Daoy (cell line): ENCODE measurements at places on chromosomes 2 and 18.
A peak's percentile ranks its signal among the peaks of the same experiment; 100 is the strongest.

- DNase-seq, result no peak
Measured at GRCh38 chr18:13485182-13485581, 241.2 kb downstream of the FAM210A start.

DNA sequence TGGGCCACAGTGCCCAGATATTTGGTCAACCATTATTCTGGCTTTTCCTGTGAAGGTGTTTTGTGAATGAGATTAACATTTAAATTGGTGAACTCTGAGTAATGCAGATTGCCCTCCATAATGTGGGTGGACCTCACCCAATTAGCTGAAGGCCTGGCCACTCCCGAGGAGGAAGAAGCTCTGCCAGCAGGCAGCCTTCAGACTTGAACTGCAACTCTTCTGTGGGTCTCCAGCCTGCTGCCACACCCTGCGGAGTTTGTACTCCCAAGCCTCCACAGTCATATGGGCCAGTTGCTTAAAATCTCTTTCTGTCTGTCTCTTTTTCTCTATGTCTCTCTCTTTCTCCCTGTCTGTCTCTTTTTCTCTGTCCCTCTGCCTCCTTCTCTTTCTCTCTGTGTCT lies 262.7 kb downstream of the MYCN start:
- no peak for DNase-seq

- no peak for DNase-seq
Measured at GRCh38 chr2:29765721-29766120, 155.7 kb downstream of the ALK start.

GRCh38 chr18:10797896-10798295 lies 272.1 kb downstream of the NAPG start:
- no peak for DNase-seq

GRCh38 chr2:200787351-200788120 lies 24.2 kb upstream of the BZW1 start:
- peak; percentile 92 for DNase-seq

- no peak for DNase-seq
Measured at GRCh38 chr18:21664069-21664468, 40.5 kb downstream of the ABHD3 start.

DNA sequence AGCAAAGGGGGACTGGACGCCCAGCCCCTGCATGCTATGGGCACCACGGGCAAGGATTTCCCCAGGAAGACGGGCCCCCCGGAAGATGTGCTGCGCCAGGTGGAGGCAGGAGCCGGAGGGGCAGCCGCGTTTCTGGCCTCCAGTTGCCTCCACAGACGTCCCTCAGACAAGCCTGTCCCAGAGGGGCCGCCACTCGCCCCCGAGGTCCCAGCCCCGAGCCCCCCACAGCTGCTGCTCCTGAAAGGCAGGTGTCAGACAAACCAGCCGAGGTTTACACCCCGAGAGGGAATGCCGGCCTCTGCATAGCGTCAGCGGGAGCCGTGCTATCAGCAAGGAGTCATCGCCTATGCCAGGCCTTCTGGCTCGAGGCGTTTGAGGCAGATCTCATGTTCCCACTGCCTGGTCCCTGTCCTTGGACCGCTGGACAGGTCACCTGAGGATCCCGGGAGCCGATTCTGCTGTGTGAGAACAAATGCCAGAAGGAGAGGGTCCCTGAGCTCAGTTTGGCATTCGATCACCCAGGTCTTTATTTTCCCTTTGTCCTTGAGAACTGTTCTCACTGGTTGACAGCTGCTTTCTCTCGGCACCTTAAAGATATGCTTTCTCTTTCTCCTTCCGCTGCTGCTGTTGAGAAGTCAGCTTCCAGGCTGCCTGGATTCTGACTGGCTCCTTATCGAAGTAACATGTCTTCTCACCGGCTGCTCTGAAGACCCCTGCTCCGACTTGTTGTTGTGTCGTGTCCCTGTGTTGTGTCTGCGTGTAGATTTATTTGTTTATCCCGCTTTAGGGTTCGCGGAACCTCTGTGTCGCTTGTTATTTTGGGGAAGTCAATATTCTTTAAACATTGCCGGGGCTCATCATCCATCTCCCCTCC lies 20.6 kb downstream of the CROCC2 start:
- no peak for DNase-seq

GRCh38 chr2:27251766-27252165 lies 11.1 kb downstream of the SLC30A3 start:
- DNase-seq, result no peak

DNA sequence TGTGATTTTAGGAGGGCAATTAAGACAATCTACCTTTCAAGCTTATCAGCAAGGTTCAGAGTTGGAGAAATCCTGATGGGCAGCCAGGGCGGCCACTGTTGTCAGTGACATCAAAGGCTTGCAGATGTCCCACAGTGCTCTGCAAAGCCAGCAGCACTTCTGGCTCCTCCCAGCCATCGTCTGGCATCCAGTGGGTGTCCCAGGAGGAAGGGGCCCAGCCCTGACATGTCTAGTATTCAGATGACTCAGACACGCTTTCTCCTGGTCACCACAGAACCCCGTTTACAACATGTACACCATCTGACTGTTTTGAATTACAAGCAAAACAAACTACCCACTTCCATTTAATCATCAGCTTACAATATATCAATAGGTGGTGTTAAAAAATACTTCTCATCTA lies 61.4 kb downstream of the CYRIA start:
- no peak for DNase-seq

DNA sequence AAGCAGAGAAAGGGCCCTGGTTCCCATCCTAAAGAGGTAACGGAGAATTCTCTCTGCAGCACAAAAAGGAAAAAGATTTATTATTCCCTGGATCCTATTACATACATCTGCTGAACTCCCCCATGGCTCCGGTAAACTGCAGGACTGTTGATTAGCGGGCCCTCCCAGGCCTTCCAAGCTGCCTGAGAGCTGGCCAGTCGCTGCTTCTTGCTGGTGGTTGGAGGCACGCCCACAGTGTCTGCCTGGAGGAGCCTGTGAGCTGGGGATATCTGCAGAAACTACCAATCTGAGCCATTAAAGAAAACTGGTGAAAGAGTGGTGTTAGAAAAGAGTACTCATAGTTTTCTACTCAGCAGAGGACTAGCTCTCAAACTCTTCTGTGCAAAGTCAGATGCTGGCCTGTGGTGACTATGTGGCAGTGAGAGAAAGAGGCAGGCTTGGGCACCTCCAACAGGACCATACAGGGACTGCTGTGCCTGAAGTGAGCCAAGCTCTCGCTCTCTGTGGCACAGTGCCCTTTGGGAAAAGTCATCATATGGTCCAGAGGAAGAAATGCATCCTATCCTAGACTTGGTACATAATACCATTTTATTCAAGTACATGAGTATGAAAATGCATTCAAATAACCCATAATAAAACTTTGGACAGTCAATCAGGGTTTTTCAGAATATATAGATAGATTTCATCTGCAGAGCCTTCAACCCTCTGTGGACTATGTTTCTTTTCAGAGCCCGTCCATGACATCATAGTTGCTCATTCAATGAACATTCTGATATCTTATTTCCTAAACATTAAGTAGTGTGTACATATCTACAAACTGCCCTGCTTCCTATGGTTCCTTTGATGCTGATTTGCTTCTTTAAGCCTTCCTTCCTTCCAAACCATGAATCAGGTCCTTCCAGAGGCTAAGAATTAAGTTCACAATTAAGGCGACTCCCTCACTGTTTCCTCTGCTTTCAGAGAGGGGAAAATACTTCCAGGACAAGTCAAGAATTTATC lies 242.0 kb upstream of the LYPD1 start:
- DNase-seq, result no peak

DNA sequence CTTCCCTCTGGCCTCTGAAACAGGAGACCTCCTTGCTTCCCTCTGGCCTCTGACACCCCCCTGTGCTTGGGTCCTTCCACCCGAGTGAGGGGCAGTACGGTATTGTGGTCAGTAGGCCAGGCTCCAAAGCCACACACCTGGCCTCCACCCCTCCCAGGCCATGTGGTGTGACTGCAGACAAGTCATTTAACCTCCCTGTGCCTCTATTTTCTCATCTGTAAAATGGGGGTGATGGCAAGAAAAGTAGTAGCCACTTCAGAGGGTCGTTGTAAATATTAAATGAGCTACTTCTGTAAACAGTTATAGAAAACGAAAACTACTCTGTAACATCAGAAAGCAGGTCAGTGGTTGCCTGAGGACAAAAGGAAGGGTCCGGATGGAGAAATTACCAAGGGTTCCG lies 74.2 kb downstream of the SMAD7 start:
- no peak for DNase-seq

GRCh38 chr2:37713258-37713700 lies 41.8 kb upstream of the CDC42EP3 start:
- peak; percentile 88 for DNase-seq

DNA sequence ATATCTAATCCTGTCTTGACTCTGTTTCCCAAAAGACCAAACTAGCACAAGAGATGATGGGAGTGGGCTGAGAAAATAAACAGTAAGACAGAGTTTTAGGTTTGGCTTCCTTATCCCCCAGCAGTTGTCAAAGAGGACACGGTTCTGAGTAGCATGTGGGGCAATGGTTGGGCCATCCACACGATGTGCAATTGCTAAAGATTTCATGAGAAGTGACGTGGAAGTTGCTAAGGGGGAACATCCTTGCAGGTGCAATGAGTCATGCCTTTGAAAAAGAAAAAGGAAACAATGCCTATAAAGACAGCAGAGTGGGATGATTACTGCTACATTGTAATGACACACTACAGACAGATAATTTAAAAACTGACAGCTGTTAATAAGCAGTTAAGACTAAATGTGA lies 1395.8 kb downstream of the LRP1B start:
- DNase-seq, result no peak

DNA sequence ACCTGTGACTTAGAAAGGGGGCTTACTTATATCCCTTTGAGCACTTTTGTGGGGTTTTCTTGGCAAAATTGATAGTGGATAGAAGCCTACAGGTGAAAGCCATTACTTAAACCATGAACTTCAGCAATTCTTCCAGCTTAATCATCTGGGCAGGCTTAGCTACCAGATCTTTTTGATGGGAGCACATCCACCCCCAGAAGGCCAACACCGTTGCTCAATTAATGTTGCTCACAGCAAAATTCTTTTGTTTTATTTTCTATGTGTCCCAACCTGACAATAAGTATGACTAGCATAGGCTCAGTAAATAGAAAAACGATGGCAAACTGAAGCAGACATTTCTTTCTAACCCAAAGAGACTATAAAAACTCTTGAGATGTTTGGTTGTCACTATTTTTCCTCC lies 269.4 kb upstream of the TCF4 start:
- no peak for DNase-seq

GRCh38 chr2:159737292-159737916 lies 25.1 kb downstream of the MARCHF7 start:
- no peak for DNase-seq

DNA sequence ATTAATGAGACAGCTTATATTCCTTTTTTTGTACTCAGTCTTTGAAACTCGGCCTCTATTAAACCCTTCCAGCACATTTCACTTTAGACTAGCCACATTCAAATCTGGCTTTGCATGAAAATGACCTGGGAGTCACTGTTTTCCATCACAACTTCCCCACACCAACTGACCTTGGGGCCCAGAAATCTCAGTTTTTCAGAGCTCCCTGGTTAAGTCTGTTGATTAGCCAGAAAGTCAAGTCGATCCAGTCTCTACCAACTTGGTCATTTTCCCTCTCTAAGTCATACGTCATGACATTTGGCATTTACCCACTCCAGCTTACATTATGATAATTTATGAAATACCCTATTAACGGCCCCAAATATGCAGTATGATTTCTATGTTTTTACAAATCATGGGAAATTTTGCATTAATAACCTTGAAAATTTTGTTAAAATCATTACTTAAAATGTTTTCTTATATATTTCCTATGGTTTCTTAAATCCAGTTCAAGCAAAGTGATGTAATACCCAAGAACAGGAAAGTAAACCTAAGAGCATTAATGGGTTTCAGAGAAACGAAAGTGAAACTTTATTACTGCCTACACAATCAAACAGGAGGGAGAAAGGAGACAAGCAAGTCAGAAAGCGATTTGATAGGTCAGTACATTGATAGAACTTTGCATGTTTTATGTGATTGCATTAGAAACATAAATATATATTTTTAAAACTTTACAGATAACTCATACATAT lies 77.1 kb downstream of the SPATS2L start:
- peak; percentile 49 for DNase-seq

DNA sequence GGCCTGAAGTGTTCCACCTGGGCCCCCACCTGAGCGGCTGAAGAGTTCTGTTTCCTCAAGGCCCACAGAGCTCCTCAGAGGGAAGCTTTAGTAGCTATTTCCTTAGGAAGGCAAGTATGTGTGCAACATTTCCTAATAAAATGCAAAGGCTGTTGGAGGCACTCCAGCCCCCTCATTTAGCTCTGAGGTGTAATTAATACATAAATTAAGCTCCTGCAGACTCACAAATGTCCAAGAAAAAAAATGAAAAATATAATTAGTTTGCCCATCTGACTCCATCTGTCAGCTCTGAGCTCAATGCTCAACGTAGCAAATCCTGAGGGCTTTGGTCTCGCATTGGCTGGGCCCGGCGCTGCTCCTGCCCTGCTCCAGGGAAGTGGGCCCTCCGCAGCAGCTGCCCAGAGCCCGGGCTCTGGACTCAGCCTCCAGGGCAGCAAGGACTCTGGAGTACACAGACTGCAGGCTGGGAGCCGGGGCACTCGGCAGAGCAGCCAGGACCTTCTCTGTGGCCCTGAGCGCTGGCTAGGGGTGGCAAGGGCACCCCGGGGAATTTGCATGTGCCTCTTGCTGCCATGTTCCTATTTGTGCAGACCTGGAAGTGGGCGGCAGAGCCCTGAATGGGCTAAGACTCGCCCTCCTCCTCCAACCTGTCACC lies 23.4 kb upstream of the C1QL2 start:
- no peak for DNase-seq

DNA sequence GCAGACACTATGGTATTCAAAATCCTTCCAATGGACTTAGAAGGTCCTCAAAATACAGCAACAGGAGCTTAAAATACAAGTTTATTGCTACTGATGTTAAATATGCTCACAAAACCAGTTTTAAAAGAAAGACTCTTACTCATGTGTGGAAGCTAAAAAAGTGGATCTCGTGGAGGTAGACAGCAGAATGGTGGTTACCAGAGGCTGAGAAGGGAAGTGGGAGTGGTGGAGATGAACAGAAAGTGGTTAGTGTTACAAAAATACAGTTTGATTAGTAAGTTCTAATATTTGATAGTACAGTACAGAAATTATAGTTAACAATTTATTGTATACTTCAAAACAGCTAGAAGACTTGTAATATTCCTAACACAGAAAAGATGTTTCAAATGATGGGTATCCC lies 12.1 kb downstream of the ADAM17 start:
- DNase-seq, result no peak

GRCh38 chr2:38115216-38116032 lies 39.5 kb upstream of the CYP1B1 start:
- peak; percentile 86 for DNase-seq

- no peak for DNase-seq
Measured at GRCh38 chr2:25512707-25513106, 160.7 kb downstream of the DTNB start.

DNA sequence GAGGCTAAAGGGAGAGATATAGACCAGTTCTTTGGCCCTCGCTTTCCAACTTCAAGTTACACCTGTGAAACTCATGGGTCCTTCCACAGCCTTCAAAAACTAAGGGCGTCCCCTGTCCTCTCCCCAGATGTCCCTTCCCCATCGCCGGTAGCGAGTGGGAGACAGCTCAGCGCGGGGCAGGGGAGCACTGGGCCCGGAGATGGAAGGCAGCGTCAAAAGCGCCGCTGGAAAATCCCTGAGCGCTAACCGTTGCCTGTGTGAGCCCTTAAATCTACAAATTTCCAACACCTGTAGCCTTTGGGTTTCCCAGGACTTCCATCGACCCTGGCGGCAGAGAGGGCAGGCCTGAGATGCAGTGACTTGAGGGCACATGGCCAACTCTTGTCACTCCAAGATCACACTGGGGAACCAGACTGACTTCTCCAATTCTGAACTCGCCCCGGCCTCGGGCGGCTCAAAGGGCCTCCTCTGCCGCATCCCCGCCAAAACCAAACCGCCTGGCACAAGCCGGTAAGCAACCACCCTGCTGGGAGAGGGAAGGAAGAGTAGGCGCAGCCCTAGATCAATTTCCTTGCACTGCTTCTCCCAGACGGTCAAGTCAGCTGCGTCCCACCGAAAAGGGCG lies 879 bp upstream of the EPAS1 start:
- no peak for DNase-seq
